ENCODE measurements at places on chromosomes 7 and 10.

- DNase-seq = no peak
These were observed 1166.1 kb downstream of the TYW1 start for GRCh38 chr7:68162712-68163111.

- no peak for DNase-seq
These were observed 16.9 kb upstream of the FIGNL1 start for GRCh38 chr7:50466815-50467585.

DNA sequence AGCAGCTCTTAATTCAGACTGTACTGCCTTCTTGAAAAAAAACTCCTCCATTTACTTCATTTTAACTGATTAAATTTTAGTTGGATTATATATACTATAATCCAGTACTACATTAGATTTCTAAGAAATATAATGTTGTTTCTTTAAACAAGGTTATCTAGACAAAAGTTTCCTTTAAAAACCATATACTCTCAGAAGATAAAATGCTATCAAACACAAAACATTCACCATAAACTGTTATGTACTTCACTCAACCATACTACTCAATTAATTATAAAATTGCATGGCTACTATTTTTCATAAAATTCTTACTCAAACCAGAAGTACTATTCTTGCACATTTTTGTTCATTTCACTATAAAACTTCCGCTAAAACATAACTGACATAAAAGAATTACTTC lies 12.7 kb downstream of the GPR22 start:
- DNase-seq = no peak

- DNase-seq = no peak
These were observed 156.8 kb downstream of the THSD7A start for GRCh38 chr7:11675163-11675562.

DNA sequence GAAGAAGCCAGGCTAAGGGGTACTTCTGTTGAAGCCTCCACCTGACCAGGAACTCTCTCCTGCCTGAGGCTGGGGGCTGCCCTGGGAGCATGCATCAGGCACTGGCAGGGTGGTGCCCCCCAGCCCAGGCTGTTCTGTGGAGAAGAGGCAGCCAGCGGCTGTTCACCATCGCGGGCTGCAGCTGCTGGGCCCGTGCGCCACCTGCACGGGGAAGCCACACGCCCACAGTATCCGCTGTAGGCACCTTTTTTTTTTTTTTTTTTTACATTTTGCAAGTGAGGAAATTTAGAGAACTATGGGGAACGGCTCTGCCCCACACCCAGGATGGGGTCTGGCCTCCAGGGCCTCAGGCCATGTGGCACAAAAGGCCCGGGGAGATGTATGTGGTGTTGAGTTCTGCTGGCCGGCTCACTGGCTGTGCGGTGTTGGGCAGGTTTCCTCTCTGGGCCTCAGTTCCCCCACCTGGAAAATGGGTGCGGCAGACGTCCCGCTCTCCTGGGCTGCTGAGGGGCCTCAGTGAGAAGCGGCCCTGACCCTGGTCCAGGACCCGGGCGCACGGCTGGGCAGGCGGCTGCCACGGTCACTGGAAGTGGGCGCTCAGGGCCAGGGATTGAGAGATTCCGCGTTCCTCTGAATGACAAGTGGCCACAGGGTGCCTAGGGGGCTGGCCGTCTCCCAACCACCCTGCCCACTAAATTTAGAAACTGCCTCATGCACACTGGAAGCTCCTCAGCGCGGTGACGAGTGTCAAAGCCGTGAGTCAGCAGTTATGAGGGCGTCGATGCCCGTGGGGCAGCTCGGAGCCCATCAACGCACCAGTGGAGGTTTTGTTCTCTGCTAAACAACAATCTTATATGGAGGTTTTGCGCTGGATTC lies 8.8 kb upstream of the INTS1 start:
- DNase-seq = peak; percentile 36

DNA sequence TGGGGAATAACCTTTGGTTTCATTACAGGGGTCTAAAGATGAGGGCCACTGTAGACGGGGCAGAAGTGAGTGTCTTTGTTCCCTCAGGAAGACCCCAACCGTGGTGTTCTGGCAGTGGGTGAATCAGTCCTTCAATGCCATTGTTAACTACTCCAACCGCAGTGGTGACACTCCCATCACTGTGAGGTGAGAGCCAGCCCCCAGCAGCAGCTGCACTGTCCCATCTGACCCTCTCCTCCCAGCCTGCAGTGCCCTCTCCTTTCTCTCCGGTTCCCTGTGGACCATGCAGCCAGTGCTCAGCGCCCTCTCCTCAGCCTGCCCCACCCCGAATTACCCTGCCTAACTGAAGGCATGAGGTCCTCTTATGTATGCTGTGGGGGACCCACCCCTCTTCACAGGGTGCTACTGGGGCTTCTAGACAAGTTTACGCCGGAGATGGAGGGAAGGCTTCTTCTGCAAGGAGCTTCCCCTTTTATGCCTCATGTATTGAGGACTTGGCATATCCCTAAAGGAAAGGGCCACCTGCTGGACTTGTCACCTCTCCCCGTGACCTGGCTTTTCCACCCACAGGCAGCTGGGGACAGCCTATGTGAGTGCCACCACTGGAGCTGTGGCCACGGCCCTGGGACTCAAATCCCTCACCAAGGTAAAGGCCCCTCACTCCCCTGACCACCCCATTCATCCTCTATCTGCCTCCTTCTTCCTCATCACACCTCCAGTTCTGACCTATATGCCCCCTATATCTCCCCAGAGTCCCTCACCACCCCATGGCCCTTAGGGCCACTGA lies 5.1 kb downstream of the SFXN3 start:
- no peak for DNase-seq

GRCh38 chr7:107909445-107909844 lies 18.5 kb downstream of the DLD start:
- DNase-seq = no peak

DNA sequence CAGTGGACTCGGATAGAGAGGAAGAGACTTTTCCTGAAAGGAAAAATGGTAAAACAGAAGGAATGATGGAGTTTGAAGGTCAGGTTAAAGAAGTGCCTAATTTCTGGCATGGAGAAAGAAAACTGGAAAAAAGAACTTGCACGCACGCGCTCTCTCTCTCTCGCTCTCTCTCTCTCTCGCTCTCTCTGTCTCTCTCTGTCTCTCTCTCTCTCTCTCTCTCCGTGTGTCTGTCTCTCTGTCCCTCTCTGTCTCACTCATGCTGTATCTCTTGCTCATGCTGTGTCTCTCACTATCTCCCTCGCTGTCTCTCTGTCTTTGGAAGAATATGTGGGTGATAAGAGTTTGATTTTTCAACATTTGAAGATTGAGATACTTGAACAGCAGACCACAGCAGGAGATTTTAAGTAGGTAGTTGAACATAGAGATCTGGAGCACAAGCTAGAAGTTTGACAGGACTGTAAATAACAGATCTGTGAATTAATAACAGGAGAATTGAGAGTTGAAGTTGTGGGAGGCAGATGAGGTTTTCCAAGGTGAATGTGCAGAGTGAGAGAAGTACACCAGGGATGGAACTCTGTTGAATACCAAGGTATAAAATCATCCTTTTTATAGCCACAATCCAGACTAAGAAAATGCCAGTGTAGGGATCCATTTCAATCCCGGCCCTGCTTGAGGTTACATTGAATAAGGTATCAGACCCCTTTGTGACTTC lies 33.1 kb downstream of the ADD3 start:
- DNase-seq = no peak

- DNase-seq = no peak
These were observed 23.6 kb downstream of the C10orf71 start for GRCh38 chr10:49322371-49323170.

DNA sequence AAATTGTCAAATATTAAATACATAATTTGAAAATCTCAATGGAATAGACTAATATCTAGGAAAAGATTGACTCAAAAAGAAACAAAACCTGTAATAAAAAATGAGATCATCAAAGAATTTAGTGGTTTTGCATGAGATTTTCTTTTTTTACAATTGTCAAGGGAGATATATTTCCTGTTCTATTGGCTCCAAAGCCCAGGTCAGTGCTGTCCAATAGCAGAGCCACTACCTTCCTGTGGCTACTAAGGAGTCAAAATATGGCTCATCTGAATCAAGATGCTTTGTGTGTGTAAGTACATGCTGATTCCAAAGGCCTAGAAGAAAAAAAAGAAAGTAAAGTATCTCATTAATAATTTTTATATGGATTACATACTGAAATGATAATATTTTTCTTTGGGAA lies 191.9 kb downstream of the C7orf25 start:
- DNase-seq = no peak

- peak; percentile 70 for DNase-seq
These were observed 11.5 kb downstream of the PMS2 start for GRCh38 chr7:5997210-5997808.

DNA sequence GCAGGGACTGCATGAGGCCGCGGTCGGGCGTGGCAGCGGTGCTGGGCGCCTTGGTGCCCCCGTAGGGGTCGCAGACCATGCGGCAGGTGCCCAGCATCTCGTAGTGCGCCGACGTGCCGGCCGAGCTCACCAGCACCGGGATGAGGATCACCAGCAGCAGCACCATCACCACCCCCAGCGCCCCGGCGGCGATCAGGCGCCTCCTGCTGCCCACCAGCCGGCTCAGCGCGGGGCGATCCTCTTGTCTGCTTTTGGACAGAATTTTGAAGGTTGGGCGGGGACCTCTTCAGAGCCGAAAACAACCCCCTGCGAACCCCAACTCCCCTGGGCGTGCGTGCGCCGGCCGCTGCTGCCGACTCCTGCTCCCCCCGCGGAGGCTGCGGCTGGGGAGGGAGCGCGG lies 779 bp downstream of the C1QL3 start:
- peak; percentile 68 for DNase-seq

DNA sequence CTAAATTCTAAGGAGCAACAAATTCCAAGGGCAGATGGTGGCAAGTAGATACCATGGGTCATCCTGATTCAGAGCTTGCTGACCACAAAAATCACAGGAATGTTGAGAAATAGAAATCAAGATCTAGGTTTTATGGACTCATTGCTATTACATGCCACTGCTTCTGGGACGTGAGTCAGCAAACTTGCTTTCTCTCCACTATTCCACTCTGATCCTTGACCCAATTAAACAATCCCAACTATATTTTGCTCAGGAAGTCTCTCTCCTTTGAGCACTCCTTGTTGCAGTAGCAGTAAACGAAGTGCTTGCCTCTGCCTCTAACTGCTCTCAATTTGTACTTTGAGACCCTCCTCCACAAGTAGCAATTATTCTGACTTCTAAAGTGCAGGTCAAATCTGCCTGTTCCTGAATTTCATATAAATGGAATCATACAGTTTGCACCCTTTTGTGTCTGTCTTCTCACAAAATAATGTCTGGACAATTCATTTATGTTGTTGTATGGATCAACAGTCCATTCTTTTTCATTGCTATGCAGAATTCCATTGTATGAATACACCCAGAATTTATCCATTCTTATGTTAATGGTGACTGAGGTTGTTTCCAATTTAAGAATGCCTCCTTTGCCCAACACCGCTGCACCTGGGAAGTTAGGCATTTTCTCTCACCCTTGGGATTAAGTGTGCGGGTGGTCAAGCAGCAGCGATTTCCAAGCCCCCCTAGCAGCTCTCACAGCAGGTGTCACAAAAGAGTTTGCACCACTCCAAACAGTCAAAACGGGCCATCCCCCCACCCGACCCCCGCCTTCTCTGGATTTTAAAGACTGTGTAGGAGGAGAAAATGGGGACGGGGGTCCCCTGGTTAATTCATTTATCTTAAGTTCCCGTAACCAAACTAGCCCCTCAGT lies 35.9 kb downstream of the ACSM6 start:
- no peak for DNase-seq

DNA sequence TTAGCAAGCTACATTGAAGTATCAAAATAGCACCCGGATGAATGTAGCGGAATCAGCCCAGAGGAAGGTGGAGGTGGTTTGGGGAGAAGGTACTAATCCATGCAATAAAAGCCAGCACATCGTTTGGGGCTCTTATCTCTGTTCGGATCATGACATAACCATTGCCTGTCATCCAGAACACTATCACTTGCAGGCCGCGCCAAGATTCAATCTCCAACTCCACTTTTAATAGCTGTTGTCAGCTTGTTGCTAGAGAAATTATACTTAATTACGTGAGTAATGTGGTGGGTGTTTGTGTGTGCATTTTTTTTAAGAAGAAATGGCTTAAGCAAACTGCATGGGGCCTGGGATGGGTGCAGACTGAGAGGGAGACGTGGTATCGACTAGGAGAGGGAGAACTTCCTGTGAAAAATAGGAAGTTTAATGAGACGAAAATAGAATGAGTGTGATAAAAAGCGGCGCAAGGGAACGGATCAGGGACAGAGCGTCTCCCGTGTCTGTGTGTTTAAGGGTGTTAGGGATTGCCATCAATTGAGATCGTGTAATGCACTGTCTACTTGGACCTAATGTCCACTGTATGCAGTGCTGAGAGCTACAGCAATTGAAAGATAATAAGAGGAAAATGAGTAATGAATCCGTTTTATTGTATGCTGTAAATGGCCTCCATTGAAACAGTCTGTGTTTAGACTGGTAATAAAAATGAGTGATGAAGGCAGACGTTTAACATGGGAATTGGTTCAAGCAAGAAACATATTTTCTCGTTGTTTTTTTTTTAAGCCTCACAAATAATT lies 27.6 kb upstream of the SFMBT2 start:
- DNase-seq = no peak

- no peak for DNase-seq
These were observed 167.9 kb downstream of the DIP2C start for GRCh38 chr10:521261-522250.

GRCh38 chr7:101212014-101212413 lies 5.4 kb downstream of the PLOD3 start:
- DNase-seq = no peak

GRCh38 chr7:158864507-158864820 lies 8.1 kb downstream of the DYNC2I1 start:
- no peak for DNase-seq

Data from GM12865 (cell line).